Hematopoietic multipotent progenitor cell (in vitro differentiated cells): ENCODE measurements at places on chromosomes 11 and 22. TPM values are rescaled to one million over a fixed set of nuclear protein-coding genes. Genes with fewer than 3 reads are reported as not detected.
A peak's percentile ranks its signal among the peaks of the same experiment; 100 is the strongest.

Gene PYGM
- total RNA-seq = 4.6 TPM

Gene MMP12
- not detected for total RNA-seq

Gene OR8A1
- not detected for total RNA-seq

Gene RIN1
- 3.0 TPM for total RNA-seq

Gene HBB
- total RNA-seq = 708 TPM

Gene SLC6A5
- under 0.01 TPM for total RNA-seq

Gene PANX1
- 13.2 TPM for total RNA-seq

Gene NUMA1
- total RNA-seq = 233 TPM

Gene ADM2
- 0.54 TPM for total RNA-seq

Gene BAIAP2L2
- total RNA-seq = under 0.01 TPM

Gene NOX4
- not detected for total RNA-seq

Gene DEFB131B
- total RNA-seq = not detected

Gene SCGB1D2
- total RNA-seq = not detected

Gene PTGDR2
- total RNA-seq = 12.4 TPM

Gene P4HA3
- 0.27 TPM for total RNA-seq

Gene FZD4
- 0.27 TPM for total RNA-seq

Gene PDE3B
- total RNA-seq = 2.4 TPM

Gene PHETA2
- total RNA-seq = 10.0 TPM

Gene KLHDC7B
- 1.6 TPM for total RNA-seq

- no peak for DNase-seq
Measured at GRCh38 chr11:101288392-101288791, 158.8 kb upstream of the PGR start.

GRCh38 chr11:60781286-60781980 lies 3.7 kb upstream of the MS4A10 start:
- DNase-seq = no peak

GRCh38 chr11:15670520-15671070 lies 555.9 kb downstream of the INSC start:
- DNase-seq = no peak

GRCh38 chr11:117418737-117419481 lies 91.3 kb downstream of the CEP164 start:
- no peak for DNase-seq

DNA sequence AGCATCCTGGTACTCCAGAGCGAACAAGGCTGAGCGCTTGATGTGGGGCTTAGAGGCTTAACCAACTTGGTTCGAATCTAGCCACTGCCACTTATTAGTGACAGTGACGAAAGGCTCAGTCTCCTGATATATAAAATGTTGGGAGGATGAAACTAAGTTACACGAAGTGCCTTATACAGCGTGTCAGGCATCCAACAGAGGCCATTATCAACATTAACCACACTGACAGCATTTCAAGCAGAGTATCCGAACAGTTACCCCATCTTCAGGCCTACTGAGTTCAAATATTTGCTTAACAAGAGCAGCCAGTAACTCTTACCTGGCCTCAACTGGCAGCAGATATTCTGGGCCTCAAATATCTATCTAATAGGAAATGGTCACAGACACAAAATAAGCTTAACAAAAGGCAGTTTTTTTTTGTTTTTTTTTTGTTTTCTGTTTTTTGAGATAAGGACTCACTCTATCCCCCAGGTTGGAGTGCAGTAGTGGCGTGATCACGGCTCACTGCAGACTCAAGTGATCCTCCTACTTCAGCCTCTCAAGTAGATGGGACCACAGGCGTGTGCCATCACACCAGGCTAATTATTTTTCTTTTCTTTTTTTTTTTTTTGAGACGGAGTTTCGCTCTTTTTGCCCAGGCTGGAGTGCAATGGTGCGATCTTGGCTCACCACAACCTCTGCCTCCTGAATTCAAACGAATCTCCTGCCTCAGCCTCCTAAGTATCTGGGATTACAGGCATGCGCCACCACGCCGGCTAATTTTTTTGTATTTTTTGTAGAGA lies 2.9 kb downstream of the SERPIND1 start:
- DNase-seq = no peak

DNA sequence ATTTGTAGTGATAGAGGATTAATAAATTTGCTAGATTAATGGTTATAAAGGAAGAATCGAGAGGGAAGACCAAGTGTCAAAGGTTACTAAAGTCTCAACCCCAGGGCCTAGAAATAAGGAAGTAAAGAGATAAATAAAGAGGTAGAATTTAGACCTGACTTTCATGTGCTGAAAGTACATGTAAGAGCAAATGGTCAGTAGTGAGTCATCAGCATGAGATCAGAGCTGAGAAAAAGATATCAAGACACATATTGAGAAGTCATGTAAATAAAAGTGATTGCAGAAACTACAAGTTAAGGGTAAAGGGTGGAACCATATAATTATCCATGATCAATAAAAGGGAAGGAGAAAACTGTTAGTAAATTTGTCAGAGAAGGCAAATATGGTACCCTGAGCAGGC lies 1.4 kb upstream of the OR8B8 start:
- DNase-seq = no peak

DNA sequence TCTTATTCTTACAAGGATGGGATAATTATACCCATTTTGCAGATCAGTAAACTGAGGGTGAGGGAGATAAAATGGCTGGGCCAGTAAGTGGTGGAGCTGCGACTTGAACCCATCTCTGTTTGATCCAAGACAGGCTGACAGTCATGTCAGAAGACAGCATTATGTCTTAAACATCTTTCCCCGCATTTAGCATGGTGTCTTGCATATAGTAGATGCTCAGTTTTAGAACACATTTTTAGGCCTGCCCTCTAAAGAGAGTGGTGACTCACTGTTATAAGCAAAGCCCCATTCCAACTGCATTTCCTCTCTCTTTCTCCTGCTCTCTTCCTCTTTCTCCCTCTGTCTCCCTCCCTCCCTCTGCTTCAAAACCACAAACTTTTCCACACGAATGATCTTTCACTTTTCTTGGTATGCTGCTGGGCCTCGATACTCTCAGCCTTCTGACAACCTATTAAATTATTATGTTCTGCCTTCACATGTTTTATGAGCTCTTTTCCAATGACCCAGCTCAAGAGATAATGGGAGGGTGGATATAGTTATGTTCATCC lies 25.2 kb downstream of the CWC15 start:
- no peak for DNase-seq

DNA sequence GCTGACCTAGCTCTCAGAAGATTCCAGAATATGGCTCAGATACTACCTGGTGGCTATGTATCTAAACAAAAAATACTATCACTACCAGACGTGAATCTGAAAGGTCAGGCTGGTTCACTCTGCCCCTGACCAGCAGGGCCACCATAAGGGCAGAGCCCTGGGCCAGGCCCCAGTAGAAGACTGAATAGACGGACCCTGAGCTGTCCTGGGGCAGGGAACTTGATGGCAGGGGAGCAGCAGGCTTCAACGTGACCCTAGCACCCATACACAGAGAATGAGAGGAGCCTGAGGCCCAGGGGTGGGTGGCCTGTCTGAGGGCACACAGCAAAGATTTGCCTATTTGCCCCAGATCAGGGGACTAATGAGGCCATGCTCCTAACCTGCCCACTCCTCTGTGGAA lies 6.6 kb upstream of the RNF185 start:
- DNase-seq = no peak

- no peak for DNase-seq
Measured at GRCh38 chr11:8808226-8808585, 102.8 kb upstream of the AKIP1 start.

DNA sequence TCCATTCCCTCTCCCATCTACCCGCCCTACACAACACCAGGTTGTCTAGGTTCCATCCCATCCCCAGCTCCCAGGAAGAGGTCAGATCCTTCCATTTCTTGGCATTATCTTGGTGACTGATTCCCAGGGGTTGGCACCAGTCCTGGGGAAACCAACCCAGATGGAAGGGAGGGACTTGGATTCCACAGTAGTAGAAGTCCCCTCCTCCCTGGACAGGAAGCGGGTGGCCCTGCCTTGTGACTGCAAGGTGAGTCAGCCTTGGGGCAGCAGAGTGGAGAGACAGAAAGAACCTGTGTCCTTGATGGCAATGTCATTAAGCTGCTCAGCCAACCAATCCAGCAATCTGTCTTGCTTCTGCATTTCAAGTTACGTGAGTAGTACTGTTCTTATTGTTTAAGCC lies 26.5 kb downstream of the SYT13 start:
- no peak for DNase-seq

DNA sequence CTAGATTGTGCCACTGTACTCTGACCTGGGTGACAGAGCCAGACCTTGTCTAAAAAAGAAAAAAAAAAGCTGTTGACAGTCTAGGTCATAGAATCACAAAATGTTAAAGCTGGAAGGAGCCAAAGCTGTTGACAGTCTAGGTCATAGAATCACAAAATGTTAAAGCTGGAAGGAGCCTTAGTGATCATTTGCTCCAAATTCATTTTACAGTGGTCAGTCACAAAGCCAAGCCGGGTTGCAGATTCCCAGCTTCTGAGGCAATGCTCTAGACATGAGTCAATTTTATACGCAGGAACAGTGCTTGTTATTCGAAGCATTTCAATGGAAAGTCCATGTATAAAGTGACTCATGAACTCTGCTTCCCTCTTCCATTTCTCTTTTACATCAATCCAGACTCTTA lies 47.4 kb downstream of the SYT13 start:
- no peak for DNase-seq

GRCh38 chr11:65767406-65767805 lies 13.4 kb downstream of the AP5B1 start:
- no peak for DNase-seq

DNA sequence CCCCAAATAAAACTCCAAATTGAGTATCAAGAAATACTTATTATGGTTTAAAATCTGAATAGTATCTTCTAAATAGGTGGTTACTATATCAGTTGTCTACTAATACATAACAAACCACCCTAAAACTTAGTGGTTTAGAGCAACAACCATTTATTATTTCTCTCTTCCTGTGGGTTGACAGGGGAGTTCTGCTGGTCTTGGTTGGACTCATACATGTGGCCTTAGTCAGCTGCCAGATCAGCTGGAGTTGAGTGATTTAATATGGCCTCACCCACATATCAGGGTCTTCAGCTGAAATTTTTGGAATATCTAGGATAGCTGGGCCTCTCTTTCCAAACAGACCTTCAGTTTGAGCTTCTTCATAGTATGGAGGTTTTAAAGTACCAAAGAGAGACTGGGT lies 34.5 kb downstream of the C11orf65 start:
- DNase-seq = no peak

- peak; percentile 25 for DNase-seq
Measured at GRCh38 chr11:43830928-43831440, 49.6 kb upstream of the ALKBH3 start.

GRCh38 chr11:85316967-85317366 lies 310.2 kb downstream of the DLG2 start:
- no peak for DNase-seq

GRCh38 chr11:84518631-84519183 lies 1108.4 kb downstream of the DLG2 start:
- no peak for DNase-seq

DNA sequence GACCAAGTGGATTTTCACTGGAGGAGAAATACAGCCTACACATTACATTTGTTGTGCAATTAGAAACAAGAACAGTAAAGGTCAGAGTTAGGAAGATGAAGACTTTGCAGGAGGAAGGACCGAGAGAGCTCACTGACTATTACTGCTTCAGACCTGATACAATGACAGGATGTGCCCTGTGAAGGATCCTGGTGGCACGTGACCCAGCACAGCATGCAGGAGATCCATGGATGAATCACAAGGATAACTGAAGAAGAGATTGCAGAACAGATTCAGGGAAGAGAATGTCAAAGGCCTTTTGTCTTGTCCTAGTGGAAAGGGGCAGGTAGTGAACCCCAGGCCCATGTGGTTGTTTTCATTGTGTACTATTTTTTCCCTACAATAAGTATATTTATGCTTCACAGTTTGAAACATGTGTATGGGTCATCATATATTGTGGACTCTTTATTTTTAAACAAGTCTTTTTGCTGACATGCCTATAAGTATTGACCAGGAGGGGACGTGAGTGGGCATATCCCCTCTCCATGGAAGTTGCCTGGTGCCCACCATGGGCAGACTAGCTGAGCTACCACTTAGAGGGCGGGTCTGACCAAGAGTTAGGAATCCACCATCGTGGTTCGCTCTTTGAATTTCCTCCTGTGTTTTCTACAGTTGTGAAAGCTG lies 44.3 kb downstream of the RASSF10 start:
- DNase-seq = no peak

- no peak for DNase-seq
Measured at GRCh38 chr11:1997755-1998154, at the start of gene H19. Gene H19, minus strand, starts transcription at chr11:1997842.

DNA sequence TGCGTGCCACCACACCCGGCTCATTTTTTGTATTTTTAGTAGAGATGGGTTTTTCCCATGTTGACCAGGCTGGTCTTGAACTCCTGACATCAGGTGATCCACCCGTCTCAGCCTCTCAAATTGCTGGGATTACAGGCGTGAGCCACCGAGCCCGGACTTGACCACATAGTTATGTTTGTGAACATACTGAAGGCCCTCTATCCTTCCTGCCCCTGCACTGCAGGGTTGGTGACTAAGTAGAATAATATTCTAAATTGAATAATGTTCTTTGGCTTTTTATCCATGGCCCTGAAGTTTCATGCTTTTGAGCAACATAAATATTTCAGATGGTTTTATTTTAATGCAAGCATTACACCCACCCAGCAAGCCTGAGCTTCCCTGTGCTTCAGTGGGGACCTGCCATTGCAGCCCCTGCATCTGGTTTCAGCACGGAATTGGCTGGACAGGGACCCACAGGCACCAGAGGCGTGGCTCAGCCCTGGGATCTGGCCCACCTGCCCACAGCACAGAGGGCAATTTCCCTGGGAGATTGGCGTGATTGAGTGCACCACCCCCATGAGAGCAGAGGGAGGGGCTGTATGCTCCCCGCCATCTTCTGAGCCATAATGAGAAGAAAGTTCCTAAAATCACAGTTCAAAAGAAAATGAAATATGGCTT lies 460.5 kb downstream of the BRD1 start:
- no peak for DNase-seq

- no peak for DNase-seq
Measured at GRCh38 chr11:92707173-92707619, 262.3 kb upstream of the MTNR1B start.
